AML-193 (cell line): ENCODE measurements at places on chromosomes 2 and 18.
A peak's percentile ranks its signal among the peaks of the same experiment; 100 is the strongest.

GRCh38 chr2:25606892-25607291, 66.5 kb downstream of the DTNB start:
- DNase-seq, result peak; percentile 63

DNA sequence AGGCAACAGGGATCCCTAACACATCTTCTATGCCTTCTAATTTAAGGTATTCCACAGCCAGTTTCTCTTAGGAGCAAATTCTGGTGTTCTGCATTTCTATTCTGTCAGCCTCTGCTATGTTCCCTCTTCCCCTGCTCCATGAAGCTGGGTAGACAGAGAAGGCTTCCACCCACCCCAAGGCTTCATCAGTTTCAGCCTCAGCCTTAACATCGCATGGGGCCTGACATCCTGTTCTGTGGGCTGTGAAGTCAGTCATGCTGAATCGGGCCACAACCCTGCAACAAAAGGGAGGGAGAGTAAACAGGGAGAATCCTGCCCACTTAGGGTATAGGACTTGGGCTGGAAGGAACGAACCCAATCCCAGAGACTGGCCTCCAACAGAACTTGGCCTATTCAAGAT, 70.6 kb upstream of the PPM1B start:
- no peak for DNase-seq

DNA sequence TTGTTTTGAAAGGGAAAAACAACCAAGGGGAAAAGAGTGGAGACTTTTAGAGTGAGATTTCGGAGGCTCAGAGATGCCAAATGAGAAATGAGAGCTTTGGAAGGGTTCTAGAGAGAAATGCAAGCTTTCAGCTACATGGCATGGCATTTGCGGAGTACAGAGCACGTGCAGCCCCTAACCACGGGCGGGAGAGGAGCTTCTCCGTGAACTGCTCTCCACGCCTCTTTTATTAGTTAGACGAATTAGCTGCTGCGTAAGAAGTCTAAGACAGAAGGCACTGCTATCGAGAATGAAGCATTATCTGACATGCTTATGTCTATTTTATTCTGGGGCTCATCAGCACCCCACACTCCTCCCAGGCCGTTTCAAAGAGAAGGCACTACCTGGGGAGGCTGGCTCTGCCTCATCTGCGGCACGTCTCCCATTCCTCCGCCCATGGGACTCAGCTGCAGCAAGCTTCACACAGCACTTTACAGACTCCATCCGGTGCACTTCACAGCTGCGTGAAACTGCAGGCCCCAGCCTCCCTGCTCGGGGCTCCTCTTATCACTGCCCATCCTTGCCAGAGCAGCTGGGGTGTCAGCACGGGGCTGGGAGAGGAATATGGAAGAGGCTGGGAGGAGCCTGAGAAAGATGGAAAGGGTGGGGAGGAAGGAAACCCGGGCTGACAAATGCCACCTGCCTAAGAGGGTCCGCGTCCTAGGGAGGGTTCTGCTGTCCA, 207.3 kb upstream of the APCDD1 start:
- DNase-seq, result no peak

GRCh38 chr2:38274286-38275276, 102.5 kb downstream of the ATL2 start:
- peak; percentile 62 for DNase-seq

GRCh38 chr2:46300406-46300832, 3.2 kb downstream of the EPAS1 start:
- no peak for DNase-seq
